Osteoblast (primary cell): ENCODE measurements at places on chromosomes 12 and 14.

DNA sequence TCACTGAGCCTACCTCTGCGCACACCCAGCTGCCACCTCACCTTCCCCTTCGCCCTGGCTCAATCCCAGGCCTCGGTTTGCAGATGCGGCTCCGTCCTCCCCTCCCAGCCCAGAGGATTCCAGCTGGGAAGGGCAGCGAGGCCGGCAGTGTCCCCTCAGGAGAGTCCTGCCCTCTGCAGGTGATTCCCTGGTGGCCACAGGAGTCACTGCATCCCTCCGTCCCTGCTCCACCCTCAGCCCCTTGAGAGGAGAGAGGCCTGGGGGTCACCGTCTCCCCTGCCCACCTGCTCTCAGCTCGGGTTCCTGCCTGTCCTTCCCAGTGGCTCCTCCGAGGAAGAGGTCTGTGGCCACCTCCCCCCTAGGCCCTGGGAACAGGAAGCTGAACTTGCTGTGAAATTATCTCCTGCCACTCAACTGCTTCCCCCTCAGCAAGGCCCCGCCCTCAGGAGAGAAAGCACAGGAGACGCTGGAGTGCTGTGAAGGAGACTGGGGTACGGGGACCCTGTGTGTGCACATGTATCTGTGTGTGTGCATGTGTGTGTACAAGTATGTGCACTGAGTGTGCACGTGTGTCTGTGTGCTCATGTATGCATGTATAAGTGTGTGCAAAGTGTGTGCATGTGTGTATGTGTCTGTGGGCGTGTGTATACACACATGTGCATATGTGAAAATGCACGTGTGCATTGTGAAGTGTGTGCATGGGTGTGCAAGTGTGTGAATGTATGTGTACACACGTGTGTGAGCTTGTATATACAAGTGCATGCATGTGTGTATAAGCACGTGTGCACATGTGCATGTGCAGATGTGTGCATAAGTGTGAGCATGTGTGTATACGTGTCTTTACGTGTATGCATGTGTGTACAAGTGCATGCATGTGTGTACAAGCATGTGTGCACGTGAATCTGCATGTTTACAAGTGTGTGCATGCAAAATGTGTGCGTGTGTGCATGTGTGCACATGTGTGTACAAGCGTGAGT, 13.2 kb upstream of the GALNT9 start:
- DNase-seq, result no peak

- no peak for DNase-seq
Observed at GRCh38 chr12:71592841-71593240, 70.8 kb downstream of the ZFC3H1 start.

GRCh38 chr12:67720351-67720856, 71.9 kb downstream of the DYRK2 start:
- peak; percentile 37 for DNase-seq

GRCh38 chr14:95320955-95321600, 1.4 kb upstream of the CLMN start:
- peak; percentile 83 for DNase-seq

DNA sequence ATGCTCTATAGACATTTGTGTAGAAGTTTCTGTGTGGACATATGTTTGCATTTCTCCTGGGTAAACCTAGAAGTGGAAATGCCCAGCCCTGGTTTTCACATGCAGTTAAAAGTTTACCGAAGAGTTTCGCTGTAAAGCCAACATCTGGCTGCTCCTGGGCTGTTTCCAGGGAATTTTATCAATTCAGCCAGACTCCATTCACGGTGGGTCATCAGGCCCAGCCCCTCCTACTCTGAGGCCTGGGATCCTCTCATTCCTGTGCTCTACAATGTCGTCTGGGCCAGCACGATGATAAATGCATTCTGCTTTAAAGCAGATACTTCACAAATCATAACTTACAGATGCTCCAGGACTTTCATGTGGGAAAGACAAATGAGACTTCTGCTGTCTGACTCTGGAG, 7.1 kb downstream of the NUAK1 start:
- no peak for DNase-seq

- no peak for DNase-seq
Observed at GRCh38 chr14:23117371-23118020, 1.6 kb downstream of the CEBPE start.

- peak; percentile 89 for DNase-seq
Observed at GRCh38 chr14:92719890-92720323, 28.5 kb downstream of the LGMN start.

GRCh38 chr12:84741692-84742091, 170.9 kb downstream of the SLC6A15 start:
- DNase-seq, result no peak

DNA sequence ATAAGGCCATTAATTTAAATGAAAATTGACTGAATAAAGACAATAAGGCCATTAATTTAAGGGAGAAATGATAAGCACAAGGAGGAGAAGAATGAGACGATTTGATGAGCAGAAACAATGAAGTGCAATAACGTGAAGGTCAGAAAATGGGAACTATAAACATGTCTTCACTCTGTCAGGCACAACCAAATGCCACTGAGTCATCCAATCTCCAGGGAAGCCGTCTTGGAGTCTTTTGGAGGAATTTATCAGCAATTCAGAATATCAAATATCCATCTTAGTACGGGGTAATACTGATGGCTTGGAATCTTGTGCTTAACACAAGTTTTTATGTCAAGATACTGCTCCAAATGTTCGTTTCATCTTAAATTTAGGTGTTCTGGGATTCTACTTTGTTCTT, 159.9 kb downstream of the CAPZA3 start:
- DNase-seq, result no peak

DNA sequence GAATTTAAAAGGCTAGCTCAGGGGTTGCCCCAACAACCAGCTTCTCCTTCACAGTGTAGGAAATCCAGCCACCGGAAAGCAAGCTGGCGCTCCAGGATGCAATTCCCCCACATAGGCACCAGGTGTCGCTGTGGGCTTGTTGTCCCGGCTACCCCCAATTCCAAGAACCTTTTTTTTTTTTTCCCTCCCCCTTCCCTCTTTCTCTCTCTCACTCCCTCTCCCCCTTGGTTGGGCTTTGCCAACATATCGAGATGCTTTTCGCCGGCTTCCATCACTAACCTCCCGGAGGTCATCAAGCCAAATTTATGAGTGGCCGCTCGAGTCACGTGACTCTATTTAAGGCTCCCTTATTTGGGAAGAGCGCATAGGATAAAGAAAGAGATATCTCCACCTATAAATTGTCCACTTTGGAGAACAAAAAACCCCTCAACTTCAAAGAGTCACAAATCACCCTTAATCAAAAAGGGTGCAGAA, at the start of gene HOXC5:
TSS of gene HOXC5 (plus strand) at position 424 of the 474 bp plus-strand sequence. CDS start 73 bp downstream, outside the sequence.
- peak; percentile 98 for DNase-seq
